Fibroblast of upper back skin (primary cell): ENCODE measurements at places on chromosomes 16 and 17.

DNA sequence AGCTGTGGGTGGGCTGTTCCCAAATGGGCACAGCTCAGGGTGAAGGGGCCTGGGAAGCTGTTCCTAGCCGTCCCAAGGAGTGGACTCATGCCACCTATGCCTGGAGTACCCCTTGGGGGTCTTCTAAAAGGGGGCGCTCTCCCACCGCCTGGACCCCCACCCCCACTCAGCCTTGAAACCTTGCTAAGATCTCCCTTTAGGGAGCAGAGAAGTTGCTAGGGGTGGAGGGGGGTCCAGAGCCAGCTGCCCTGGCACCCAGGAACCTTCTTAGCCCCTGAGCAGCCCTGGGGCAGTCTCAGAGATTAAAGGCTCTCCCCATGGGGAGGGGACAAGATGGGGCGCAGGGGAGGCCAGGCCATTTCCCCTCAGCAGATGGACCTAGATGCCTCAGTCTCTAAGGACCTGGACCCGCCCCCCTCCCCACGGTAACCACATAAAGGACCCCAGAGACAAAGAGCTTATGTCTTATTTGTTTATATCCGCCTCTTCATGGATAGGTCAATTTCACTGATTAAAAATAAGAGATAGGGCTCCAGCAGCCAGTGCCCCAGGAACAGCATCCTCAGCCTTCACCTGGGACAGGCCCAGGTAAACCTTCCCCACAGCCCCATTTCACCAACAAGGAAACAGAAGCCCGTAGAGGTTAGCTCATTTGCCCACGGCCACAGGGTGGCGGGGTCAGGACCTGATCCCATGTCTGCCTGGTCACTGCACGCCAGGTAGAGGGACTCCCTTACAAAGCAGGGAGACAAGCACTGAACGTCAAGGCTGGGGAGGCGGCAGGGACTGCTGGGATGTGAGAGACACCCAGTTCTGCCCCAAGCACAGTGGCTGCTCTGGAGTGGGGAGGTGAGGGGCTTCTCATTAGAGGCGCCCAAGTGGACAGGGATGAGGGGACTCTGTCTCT lies 3.4 kb downstream of the MTSS2 start:
- DNase-seq: no peak

GRCh38 chr17:45426561-45426960 lies 6.1 kb downstream of the ARHGAP27 start:
- no peak for DNase-seq

DNA sequence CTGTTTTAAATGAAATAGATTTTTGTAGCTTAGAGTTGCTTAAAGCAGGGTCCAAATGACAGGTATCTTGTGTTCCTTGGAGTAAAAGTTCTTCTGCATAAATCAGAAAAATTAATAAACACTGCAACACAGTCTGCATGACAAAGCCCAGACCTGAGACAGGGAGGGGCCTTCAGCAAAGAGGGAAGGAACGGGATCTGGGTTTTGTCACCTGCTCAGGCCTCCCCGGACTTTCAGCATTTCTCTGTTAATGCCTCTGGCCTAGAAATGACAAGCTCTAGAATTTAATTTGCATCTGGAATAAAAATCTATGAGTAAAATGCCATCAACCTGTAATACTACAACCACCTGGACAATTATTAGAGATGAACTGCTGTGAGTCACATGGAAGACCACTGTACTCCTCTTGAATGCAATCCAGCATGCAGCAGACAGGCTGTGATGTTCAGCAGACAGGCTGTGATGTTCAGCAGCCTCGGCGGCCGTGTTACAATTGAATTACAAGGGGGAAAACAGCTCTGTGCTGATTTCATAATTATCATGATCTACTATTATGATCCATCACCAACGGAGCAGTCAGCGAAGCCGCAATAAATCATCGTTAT lies 170.2 kb downstream of the TOX3 start:
- no peak for DNase-seq

DNA sequence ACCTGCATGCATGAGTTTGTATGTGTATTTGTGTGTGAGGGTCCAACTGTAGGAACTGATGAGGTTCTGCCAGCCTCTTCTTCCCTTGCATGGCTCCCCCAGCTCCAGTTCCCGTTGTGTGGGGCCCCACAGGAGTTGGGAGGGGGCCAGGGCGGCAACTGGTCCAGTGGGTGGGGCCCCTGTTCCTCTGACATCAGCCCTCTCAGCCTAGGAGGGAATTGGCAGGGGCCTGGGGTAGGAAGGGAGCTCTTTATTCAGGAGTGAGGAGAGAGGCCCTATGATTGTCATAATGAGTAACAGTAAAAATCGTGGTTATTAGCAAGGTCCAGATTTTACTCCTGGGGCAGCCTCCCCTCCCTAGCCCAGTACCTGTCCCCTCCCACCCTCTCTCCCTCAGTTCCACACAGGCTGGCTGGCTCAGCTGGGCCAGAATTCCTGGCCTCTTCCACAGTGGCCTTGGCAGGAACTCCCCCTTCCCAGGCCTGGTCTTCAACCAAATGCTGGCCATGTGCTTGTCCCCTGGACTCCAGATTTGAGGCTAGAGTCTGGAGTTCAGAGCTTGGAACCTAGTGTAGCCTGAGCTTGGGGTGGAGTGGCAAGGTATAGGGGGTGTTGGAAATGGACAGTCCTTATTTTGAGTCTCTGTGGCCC lies 18.9 kb downstream of the RARA start:
- no peak for DNase-seq

- DNase-seq: peak; percentile 14
These were observed 199.3 kb downstream of the CDH8 start for GRCh38 chr16:61836804-61837393.

DNA sequence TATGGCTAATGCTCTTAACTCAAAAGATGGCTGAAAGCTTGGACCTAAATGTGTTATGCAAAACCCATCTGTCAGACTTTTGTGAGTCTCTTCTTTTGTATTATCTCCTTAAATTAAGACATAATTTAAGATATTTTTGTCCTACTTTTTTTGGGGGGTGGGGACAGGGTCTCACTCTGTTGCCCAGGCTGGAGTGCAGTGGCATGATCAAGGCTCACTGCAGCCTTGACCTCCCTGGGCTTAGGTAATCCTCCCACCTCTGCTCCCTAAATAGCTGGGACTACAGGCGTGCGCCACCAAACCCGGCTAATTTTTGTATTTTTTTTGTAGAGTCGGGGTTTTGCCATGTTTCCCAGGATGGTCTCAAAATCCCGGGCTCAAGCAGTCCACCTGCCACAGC lies 7.1 kb downstream of the CLTC start:
- DNase-seq: no peak

GRCh38 chr17:75191584-75191983 lies 8.8 kb upstream of the SUMO2 start:
- DNase-seq: peak; percentile 42

- DNase-seq: peak; percentile 35
These were observed 47.7 kb downstream of the ZFHX3 start for GRCh38 chr16:73000020-73000906.

- DNase-seq: peak; percentile 79
These were observed 149.6 kb downstream of the SOX9 start for GRCh38 chr17:72270273-72270924.

DNA sequence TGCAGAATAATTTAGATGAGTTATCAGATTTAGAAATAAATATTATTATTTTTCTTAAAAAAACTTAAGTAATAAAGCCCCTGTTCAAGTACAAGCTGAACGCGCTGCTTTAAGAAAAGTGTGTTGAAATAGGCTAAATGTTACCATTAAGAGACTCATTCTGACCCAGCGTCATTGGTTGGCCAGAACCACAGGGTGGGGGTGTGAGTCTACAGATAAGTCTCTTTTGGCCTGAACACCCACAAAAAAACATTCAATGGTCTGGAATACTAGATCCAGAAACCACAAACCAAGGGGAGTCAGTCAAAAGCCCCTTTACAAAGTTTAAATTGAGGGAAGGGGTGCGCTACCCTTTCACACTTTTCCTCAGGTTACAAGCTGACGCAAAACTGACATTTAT lies 776.1 kb downstream of the KCNJ2 start:
- no peak for DNase-seq

GRCh38 chr17:8149419-8150193 lies 2.6 kb downstream of the PER1 start:
- DNase-seq: no peak

DNA sequence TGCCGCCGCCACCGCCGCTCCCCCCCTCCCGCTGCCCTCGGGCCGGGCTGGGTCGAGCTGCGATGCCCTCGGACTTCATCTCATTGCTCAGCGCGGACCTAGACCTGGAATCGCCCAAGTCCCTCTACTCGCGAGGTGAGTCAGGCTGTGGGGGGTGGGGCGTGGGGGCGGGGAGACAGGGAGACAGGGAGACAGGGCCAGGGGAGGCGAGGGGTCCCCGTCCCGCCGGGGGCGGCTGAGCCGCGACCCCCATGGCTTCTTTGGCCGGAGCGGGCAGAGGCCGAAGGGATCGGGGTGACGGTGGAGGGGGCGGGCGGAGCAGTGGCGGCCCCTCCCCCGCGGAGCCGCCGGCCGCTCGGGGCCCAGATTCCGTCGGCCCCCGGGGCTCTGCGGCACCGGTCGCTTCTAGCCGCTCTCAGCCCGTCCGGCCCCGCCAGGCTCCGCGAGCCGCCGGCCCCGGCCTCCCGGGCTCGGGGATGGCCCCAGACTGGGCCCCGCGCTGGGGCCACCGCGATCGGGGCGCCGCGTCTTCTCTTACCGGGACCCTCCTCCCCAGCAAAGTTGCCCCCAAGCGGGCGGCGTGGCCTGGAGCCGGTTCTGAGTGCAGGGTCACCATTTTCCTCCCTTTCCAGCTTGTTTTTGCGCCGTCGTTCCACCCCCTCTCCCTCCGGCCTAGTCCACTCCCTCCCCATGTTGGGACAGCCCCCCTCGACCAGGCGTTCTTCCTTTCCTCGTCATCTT lies 644 bp downstream of the NFAT5 start:
- DNase-seq: peak; percentile 72

DNA sequence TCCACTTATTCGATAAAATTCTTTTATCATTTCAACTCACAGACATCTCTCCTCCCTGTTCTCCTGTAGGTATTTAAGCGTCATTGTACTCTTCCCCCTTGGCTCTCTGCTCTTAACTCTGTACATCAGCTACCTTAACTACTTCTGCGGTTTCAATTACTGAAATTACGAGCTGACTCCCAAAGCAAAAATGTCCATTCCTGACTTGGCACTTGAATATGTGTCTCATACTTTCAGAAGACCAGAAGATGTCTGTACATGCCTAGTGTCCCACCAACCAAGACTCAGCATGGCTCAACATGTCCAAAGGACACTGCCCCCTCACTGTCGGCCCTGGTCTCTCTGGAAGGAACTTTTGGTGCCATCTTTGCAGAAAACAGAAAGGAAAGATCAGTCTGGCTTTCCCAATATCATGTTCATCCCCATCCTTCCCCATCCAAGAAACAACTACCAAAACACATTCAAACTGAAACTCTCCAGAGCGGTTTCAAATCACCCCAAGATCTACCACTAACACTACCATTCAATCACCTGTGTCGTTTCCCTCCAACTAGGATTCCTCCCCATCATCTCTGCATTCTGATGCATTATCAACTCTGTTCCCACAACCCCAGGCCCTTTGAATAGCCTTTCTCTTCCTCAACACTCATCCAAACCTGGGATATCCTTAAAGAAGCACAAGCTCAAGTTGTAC lies 74.9 kb downstream of the ZFHX3 start:
- DNase-seq: no peak
